SW480 (cell line): ENCODE measurements at places on chromosomes 4 and X.

DNA sequence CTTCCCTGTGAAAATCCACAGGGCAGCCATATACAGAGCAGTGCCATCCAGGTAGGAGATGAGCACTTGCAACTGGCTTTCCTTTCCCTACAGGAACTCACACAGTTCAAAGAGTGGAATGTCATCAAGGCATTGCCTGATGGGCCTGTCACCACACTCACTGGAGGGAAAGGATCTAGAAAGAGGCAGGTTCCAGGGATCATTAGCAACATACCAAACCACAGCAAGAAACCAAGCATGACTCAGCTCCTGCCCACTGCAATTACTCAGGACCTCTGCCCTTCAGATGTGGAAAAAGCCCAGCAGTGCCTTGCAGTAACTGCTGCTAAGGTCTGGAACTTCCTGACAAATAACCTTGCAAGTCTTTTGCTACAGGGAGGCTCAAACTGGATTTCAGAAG is 101.2 kb downstream of the ZNF674 start:
- DNase-seq = peak; percentile 93

DNA sequence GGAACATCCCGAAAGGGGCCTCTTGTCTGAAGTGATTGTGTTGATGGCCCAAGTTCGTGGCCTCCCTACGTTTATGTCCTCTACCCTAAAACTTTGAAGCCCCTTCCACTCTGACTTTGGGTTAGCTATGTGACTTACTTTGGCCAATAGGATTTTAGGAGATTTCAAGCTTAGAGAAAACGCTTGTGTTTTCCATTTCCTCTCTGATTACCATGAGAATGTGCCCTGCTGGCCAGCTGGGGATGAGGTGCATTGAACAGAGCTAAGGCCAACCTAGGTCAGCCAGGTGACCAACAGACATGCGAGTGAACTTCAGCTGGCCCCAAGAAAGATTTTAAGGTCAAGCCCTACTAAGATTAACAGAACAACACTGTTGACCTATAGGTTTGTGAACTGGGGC is 82.4 kb downstream of the SLC2A9 start:
- DNase-seq = no peak

DNA sequence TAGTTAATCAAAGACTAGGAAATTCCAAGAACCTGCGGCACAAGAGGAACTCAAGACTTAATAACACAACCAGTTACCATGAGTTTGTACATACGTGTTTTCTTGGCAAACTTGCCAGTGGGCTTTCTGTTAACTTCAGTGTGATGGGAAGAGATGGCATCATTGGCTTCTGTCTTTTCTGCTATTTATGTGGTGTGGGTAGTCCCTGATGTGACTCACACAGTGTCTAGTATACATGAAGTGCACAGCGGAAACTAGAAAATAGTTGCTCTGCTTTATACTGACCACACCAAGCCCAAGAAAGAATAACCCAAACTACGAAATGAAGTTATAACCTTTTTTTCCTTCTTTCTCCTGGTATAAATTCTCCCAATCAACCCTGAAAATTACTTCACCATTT is 24.5 kb downstream of the DAPP1 start:
- DNase-seq = no peak

- no peak for DNase-seq
Measured at GRCh38 chr4:185599553-185600243, 64.4 kb upstream of the PDLIM3 start.

DNA sequence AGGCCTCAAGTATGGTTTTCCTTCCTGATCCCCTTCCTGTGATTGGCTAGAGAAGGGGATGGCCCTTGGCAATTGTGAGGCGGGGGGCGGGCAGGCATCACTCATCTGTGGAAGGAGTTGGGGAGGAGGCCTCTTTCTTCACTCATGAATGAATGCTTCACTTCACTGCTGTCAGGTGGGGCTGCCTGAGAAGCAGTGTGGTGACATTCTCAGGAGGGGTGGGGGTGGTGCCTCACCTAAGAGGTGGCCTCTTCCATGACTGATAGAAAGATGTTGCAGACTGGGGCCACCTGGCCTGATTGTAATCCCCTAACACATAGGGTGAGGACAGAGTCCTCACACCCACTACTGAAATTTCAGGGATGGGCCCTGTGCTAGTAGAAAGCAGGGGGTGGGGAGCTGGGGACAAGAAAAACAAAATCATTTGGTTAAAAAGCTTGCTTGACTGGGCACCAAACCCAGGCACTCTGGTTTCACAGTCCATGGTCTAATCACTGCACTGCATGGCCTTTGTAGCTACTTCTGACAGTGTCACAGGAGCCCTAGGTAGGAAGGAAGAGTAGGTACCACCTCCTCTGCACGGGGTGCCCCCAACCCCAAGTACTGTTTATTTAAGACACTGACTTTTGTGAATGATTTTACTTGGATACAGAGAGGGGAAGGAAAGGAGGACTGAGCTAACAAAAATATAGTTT is 5.6 kb upstream of the HOPX start:
- no peak for DNase-seq

DNA sequence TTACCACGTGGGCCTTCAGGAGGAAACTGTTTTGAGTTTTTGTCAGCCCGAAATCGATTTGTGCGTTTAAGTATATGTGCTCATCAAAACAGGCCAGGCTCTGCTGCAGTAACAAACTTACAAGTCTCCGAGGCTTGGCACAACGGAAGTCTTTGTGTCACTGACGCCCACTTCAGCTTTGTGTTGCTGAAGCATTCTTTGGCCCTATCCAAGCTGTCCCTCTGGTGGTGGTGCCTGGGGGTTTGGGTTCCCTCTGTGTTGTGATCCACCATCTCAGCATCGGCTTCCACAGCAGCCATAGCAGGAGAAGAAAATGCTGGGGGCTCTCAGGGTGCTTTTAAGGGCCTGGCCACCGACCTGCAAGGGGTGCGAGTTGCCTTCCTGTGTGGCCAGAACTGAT is 176.4 kb downstream of the PTTG2 start:
- DNase-seq = no peak

GRCh38 chr4:93359586-93359985 is 469.0 kb upstream of the ATOH1 start:
- no peak for DNase-seq

- DNase-seq = no peak
Measured at GRCh38 chr4:182065255-182065654, 177.9 kb upstream of the TENM3 start.

DNA sequence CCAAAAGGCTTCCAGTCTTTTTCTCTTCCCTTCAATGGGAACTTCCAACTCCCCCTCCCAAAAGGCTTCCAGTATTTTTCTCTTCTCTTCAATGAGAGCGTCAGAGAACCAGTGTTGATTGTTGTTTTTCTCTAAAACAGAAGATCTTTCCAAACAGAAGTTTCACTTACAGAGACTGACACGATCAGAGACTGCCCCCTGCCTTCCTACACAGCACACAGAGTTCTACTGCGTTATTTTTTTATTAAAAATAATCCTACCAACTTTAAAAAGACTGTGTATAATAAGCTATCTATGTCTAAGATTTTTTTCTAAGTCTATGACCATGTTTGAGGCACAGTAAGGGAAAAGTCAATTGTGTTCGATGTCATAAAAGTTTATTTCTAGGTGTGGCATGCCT is 3.5 kb upstream of the HTR2C start:
- no peak for DNase-seq
